ENCODE measurements at places on chromosomes 7 and 10.

DNA sequence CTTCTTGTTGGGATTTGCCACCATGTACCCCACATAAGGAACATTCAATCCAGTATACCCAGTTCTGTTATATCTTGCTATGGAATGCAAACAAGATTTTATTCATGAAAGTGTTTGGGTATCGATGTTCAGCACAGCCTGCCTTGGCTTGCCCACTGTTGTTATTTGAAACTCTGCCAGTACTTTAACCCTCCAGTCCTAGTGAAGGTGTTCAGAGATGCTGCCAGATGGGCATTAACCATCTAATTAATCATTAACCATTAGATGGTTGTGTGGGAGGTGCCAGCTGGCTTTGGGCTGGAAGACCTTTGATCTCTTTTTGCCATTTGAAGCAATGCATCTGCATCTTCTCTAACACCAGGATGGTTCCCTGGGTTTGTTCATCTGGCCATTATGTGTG lies 363.0 kb downstream of the SH2D4B start:
- no peak for DNase-seq

- no peak for DNase-seq
Observed at GRCh38 chr7:43141091-43141490, 28.6 kb downstream of the HECW1 start.

GRCh38 chr7:156123362-156123761 lies 311.1 kb upstream of the SHH start:
- no peak for DNase-seq

GRCh38 chr10:621981-622740 lies 67.3 kb downstream of the DIP2C start:
- DNase-seq, result no peak

- no peak for DNase-seq
Observed at GRCh38 chr10:86019141-86019540, 347.5 kb downstream of the GRID1 start.

DNA sequence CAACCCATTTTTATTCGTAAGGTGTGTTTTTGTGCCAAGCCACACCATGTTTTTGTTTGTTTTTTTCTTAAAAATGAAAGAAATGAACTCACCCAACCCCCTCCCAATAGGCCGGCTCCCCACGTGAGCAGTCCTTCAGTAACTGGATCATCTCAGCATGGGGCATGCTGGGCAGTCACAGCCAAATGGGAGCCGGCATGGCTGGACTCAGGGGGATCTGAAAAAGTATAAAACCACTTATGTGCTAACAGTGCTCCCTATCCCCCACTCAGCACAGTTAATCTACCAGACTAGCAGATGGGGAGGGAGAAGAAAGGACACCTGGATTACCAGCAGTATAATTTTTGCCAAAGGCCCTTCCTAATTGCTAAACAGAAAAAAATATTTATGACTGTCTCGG lies 39.3 kb downstream of the BAZ1B start:
- DNase-seq, result no peak

GRCh38 chr10:127832501-127832900 lies 60.2 kb downstream of the CLRN3 start:
- no peak for DNase-seq

- DNase-seq, result no peak
Observed at GRCh38 chr7:23544913-23545354, 13.2 kb upstream of the TRA2A start.

All from stimulated activated naive CD4-positive, alpha-beta T cell (primary cell).